T47D (cell line): ENCODE measurements at places on chromosomes 3 and 15.

DNA sequence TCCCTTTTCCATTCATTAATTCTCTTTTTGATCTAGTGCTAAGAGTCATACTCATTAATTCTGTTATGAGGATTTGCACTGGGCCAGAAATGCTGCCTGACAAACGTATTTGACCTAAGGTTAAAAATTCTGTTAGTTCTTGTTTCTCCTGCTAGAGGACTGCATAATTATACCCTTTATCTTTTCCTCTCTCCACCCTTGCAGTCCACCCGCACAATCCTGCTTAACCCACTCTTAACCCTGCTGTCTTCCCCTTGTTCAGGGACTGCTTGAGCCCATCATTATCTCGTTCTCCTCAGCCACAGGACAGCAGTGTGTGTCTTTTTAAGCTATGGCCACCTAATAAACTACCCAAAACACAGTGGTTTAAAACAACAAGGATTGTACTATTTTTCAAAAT, 31.1 kb upstream of the DYNC1LI1 start:
- no peak for DNase-seq

DNA sequence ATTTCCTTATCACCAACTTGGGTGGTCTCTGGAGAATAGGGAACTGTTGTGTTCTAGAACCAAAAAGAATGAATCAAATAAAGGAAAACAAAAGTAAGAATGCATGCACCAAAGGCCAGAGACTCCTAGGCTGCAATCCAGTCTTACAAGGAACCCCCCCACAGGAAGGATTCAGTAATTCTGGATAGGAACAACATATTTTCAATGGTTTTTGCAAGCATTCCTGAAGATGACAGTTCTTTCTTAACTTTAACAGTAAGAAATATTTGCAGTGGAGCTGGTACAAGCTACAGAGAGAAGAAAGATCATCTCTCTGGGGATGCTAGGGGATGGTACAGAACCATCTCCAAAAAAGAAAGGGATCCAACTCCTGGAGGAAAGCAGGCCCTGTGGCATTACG, 116.2 kb upstream of the CHRM5 start:
- no peak for DNase-seq

DNA sequence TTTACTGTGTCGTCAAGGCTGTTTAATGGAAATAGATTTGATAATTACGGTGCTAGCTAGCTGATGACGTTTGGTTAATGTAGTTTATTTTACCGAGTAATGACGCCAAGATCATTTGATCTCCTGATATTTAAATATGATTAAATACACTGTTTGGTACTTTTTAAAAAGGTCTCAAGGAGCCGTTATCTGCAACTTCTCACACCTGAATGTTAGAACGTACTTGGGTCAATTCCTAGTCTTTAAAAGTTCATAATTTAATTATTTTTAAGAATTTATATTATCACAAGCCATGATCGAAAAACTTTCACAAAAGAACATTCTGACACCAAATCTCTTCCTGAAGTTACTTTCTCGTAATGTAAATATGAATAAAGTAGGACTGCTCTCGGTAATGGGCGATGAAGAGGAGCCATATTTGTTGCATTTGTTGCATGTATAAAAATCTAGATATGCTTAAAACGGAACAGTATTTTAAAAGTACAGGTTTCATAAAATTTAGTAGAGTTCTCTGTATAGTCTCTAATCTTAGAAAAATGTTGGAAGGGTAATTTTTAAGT, 16.2 kb upstream of the CHD2 start:
- DNase-seq, result peak; percentile 45

DNA sequence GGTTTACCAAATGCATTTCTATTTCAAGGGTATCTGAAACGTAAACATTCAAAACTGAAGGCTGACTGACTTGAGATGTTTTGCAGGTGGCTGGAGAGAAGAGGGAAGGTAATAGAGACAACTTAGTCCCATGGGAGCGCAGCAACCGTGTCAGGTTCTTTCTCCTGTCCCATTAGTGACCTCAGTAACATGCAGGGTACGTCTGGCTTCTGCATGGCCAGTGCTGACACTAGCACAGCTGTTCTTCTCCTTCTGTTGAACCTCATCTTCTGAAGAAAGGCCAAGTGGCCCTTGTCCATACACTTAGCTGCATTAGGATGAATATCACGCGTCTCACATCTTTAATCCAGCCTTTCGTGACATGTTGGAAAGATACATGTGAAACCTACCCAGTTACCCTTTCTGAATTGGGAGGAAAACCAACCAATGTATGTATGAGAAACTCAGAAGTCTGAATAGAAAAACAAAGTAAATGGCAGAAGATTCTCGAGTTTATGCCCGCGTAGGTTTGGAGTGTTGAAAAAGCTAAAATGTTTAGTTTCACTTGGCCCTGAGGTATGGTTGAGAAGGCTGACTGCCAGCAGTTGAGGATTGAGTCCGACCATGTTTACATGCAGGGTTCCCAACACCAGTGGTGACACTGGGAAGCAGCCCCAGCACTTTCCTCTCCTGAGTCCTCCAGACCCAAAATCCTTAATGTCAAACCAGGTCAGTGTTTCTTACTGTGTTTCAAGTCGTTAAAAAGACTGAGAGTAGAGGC, 10.3 kb downstream of the NCBP2 start:
- DNase-seq, result no peak

- no peak for DNase-seq
These were observed 91.5 kb upstream of the ACP3 start for GRCh38 chr3:132225664-132226063.

DNA sequence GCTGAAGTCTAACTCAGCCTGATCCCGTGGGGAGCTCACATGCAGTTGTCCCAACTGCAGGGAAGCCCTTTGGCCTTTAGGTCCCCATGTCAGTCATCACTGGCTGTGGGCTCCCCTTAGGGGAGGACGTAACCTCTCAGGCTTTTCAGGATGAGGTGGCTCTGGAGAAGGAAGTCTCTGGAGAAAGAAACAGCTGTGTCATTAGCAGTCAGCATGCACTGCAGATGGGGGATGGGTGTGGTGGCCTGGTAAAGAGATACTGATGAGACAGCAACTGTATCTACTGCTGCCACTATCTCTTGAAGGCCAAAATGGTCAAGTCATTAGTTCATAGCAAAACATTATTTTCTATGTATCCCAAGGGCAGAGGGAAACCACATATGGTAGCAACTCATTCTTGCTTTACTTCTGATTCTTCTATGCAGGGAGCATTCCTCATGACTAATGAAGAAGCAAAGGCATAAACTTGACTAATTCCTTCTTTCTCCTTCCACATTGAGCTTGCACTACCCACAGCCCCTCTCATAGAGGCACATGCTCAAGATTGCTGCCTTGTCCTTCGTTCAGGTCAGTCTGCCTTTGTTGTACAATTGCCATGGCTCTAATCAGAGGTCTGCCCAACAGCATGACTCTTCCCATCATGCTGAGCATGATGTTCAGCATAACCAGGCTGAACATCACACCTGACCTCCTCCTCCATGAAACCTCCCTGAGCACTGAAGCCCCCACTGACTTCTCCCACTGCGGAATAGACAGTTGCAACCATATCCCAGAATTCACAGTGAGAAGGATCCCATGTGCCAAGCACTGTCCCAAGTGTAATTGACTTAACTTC, 47.8 kb upstream of the TMEM158 start:
- DNase-seq, result no peak

DNA sequence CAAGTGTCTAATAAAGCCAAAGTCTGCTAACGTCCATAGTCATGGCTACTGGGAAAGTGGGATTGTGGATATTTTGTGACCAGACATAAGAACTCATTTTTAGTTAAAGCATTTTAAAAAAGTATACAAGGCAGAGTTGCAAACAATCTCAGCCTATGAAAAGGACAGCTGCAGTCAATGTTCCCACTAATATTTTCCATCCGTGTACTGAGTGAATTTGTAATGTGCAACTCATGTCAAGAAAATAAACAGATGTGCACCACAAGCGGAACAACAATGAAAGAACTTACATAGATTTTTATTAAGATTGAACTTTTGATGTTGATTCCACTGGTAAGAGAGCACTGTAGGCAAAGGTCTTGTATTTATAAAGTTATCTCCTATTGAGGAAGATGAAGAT, 231.3 kb upstream of the SEMA6D start:
- no peak for DNase-seq

GRCh38 chr15:64460206-64460723, at the start of gene ZNF609:
TSS of gene ZNF609 (plus strand) at chr15:64460578. CDS start at chr15:64499420, 38,842 bp downstream.
- peak; percentile 94 for DNase-seq

DNA sequence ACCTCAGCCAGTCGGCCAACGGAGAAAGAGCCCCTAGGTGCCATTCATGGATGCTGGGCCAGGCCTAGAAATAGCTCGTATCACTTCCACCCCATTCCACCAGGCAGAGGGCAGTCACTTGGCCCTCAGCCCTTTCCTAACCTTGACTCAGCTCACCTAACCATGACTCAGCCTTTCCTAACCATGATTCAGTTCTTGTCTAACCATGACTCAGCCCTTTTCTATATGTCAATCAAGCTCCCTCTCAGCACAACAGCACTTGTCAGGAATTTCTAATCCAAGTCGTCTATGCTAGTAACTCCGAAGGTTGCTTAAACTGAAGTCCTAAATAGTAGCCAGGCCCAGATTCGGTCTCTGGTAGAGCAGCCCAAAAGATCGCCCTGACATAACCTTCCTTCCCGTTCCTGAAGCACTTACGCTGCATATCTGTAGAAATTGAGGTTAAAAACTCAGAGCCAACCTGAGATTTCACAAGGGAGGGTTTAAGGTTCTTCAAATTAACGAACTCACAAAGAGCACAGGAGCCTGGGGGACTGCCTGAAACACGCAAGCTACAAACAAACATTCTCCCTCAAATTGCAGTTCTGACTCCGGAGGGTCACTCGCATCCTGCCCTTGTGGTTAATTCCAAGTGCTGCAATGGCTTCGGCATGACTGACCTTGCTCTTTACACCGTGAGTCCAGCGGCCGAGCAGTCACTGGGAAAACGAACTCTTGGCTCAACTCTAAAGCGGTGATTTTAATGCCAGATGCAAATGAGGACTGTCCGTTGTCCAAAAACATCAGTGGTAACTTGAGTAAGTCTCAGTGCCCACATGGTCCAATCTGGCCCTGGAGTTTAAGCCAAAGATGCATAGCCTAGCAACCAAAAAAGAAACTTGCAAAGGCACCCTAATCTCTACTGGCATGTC, 99.9 kb downstream of the ADAMTS17 start:
- DNase-seq, result no peak

GRCh38 chr15:52658955-52659354, 20.2 kb downstream of the ATOSA start:
- DNase-seq, result no peak

DNA sequence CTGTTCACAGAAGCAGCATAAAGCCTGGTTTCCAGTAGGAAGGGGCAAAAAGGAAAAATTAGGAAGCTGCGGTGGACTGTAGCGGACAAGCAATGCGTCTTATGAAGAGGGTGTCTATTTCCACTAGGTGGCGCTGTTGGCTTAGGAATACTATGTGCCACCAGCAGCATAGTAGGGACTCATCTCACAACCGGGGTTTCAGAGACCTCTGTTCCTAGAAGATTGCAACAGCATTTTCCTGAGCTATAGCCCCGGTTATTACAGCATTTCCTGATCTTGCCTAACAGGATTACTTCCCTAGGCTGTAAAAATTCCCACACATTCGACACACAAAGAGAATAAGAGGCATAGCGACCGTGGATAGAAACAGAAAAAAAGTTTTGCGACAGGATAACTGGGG, 683.0 kb downstream of the TBL1XR1 start:
- peak; percentile 35 for DNase-seq

- DNase-seq, result no peak
These were observed 20.6 kb upstream of the GOLIM4 start for GRCh38 chr3:168116279-168116678.

GRCh38 chr3:72582211-72582878, 265.9 kb downstream of the SHQ1 start:
- no peak for DNase-seq

- DNase-seq, result peak; percentile 8
These were observed 2.6 kb downstream of the MORF4L1 start for GRCh38 chr15:78875107-78875914.

- peak; percentile 62 for DNase-seq
These were observed 12.6 kb downstream of the PLCL2 start for GRCh38 chr3:16897254-16897926.

- no peak for DNase-seq
These were observed 56.0 kb upstream of the PLSCR4 start for GRCh38 chr3:146306656-146307455.

DNA sequence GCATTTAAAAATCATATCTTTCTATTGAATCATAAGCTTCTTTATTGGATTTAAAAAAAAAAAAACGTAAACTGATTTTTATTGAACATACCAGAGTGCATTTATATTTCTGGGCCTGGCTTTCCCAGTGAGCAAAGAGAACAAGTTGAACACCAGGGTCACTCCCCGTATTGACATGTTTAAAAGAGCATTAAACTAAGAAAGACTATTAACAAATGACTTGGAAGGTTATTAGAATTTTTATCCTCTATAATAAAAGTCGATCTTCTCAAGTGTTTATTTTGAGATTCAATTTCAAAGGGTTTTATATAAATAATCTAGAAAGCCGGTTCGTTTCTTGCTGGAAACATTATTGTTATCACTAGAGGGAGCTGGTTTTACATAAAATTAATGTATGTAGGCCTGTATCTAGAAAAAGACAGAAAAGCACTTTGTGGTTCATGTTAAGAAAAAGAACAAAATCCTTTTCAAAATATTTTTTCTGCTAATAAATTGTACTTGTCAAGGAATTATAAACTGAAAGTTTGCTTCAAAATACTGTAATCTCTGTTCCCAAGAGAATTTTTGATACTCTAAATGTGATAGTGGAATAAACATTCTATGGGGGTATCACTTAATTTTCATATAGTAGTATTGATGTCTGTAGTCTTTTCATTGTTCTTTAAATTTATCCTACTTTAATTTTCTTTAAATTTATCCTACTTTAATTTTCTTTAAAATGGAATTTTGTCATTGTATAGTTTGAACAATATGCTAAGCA, 321.8 kb upstream of the MME start:
- no peak for DNase-seq

- no peak for DNase-seq
These were observed 162.2 kb downstream of the ATP10A start for GRCh38 chr15:25700916-25701315.

GRCh38 chr3:183775781-183776180, 49.6 kb downstream of the MAP6D1 start:
- peak; percentile 59 for DNase-seq

DNA sequence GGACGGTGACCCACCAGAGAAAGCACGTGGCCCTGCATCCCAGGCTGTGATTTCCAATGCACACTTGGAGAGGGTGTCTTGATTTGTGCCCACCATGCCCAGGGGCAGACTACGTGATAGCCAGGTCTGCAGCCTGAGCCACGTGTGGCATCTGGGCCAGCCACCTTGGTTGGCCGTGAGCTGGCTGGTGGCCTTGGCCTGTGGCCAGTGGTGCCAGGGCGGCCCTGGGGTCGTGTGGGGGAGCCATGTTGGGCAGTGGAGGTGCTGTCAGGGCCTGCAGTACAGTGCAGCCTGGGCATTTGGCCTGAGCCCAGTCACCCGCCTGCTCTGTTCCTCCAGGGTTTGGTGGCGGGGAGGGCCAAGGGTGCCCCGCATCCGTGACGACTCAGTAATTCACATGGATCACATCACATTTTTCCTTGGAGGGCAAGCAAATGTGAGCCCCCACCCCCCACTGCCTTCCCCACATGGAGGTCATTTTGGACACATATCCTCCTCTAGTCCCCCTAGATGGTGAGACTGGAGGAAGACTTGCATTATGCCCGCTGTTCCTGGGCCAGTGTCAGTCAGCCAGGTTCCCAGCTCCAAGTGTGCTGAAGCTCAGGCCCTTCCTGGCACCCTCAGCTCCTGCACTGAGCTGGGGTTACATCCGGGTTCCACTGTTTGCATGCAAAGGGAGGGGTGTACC, 201.4 kb downstream of the UBE3A start:
- DNase-seq, result no peak
